ENCODE measurements at places on chromosomes 11 and 22. TPM values are rescaled to one million over a fixed set of nuclear protein-coding genes. Genes with fewer than 3 reads are reported as not detected.

The ADAMTS8 gene
- not detected for total RNA-seq

The MYBPC3 gene
- total RNA-seq: not detected

The RIC3 gene
- total RNA-seq: 7.7 TPM

The MRGPRX4 gene
- not detected for total RNA-seq

The TTC12 gene
- total RNA-seq: 6.7 TPM

DNA sequence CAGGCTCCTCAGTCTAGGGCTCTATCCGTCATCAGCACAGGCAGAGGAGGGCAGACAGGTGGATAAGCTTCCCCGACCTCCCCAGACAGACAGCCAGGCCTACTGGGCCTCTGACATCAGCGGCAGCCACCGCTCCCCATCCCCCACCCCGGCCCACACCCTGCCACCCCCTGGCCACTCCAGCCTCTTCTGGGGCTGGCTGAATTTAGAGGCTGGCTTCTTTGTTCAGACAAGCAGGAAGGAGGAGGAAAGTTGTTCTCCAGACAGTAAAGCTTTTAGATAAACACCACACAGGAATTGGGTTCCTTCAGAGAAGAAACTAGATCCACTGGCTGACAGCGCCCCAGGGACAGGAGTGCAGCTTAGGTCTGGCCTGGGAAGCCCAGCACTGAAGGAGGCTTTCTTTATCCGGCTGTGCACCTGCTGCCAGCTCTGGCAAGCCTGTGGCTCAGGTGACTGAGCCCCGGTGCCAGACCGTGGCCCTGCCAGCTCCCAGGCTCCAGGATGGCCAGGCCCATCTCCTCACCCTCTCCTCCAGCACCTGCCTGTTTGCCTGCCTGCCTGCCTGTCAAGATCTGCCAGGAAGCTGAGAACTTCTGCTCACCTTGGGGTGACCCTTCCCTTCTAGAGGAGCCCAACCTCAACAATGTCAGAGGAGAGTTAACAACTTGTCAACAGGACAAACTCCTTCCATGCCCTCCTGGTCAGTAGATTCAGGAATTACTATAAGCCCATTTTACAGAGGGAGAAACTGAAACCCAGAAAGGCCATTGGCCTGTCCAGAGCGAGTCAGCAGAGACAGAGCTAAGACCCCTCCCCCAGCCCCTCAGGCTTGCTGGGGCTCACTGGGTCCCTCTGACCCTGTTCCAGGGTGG lies 44.0 kb upstream of the KLHL35 start:
- no peak for DNase-seq
- no peak overlapping the region for H3K4me3 ChIP-seq
- H3K27me3 ChIP-seq: no peaks in the 10 kb centered on the region
- H3K36me3 ChIP-seq: no peaks in the 10 kb centered on the region
- H3K27ac ChIP-seq: peak overlapping the region; percentile 35

DNA sequence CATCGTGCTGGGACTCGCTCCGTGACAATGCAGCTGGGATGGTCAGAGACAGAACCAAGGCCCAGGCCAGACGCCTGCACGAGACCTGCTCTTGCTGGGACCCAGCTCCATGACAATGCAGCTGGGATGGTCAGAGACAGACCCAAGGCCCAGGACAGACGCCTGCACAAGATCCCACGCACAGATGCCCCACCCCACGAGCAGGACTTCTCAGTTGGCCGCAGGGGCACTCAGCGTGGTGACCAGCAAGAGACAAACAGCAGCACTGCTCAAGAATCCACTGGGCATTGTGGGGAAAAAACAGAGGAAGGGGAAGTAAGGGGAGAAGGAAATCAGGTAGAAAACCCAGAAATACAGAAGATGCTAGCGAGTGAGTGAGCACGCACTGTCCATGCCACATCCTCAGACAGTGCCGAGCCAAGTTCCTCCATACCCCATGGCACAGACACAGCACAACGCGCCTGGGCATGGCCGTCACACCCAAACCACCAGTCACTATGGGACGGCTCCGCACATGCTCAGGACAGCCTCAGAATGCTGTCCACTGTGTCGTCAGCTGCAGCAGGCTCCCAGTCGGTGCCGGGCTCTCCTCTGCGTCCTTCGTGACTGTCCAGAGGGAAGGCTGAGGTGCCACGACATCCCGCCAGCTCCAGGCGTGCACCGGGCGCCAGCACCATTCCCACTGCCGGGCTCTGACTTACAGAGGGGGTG lies 44.5 kb downstream of the BRD1 start:
- H3K27ac ChIP-seq: no peak overlapping the region
- H3K4me3 ChIP-seq: no peak overlapping the region
- H3K4me1 ChIP-seq: peaks cover 17% of the 10 kb centered on the region

- no peaks in the 10 kb centered on the region for H3K36me3 ChIP-seq
- no peaks in the 10 kb centered on the region for H3K27me3 ChIP-seq
- peaks cover 14% of the 10 kb centered on the region for H3K4me1 ChIP-seq
- H3K27ac ChIP-seq: no peak overlapping the region
- no peak overlapping the region for H3K4me3 ChIP-seq
- DNase-seq: no peak
These were observed 4.7 kb downstream of the STX3 start for GRCh38 chr11:59759900-59760299.

- H3K27ac ChIP-seq: no peak overlapping the region
- no peaks in the 10 kb centered on the region for H3K27me3 ChIP-seq
- peaks cover 71% of the 10 kb centered on the region for H3K36me3 ChIP-seq
- no peak for DNase-seq
These were observed 51.9 kb upstream of the MN1 start for GRCh38 chr22:27853424-27853823.

DNA sequence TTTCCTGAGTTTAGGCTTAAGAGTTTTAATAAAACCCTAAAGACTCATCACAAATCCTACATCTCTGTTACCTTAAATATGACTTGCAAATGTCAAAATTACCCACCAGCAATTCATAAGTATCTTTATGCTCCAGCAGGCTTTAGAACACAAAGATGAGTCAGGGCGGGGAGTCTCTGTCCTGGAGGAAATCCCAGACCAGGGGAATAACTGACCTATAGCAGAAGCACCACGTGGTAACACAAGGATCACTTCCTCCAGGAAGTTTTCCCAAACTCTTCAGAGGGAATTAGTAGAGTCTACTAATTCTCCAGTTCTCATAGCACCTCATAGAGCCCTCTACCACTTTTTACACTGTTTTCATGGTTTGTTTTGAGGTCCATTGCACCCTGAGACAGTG lies 217.0 kb downstream of the NAV2 start:
- no peak overlapping the region for H3K27ac ChIP-seq
- H3K27me3 ChIP-seq: peaks cover 3% of the 10 kb centered on the region
- H3K36me3 ChIP-seq: no peaks in the 10 kb centered on the region
- H3K4me1 ChIP-seq: no peaks in the 10 kb centered on the region
- H3K4me3 ChIP-seq: no peak overlapping the region

DNA sequence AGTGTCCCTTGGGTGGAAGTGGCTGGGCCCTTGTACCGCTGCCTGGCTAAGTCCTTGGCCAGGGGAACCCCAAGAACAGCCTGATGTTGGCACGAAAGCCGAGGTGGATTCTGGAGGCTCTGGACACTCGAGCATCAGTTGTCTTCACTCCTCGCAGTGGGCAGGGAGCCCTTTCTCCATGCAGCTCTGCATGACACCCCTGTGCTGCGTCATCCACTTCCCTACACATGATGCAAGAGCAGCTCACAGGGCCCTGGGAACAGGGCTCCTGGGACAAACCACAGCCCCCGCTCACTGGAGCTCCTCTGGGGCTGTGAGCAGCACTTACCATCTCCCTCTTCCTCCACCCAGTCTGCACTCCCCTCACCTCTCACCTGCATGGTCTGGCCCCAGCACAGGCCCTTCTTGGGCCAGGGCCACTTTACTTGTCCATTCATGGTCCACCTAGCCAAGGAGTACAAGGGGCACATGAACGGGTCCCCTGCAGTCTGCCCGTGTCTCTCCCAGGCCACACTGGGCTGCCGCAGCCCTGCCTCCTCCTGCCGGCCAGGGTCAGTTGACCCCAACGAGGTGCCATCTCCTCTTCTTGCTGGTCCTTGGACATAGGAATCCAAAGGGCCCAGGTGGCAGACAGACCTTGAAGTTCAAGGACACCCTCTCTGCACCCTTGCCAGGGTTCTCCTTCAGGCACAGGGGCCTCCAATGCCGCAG lies 66.5 kb downstream of the IGF2 start:
- H3K27me3 ChIP-seq: peaks cover 20% of the 10 kb centered on the region
- DNase-seq: no peak
- no peaks in the 10 kb centered on the region for H3K36me3 ChIP-seq

- peak overlapping the region; percentile 2 for H3K27ac ChIP-seq
- no peak for DNase-seq
- peaks cover 14% of the 10 kb centered on the region for H3K36me3 ChIP-seq
- no peak overlapping the region for H3K4me3 ChIP-seq
- H3K4me1 ChIP-seq: no peaks in the 10 kb centered on the region
- no peaks in the 10 kb centered on the region for H3K27me3 ChIP-seq
These were observed 81.1 kb downstream of the BMAL1 start for GRCh38 chr11:13358596-13359270.

GRCh38 chr22:41893591-41894375 lies 21.1 kb downstream of the SHISA8 start:
- H3K27ac ChIP-seq: no peak overlapping the region
- no peaks in the 10 kb centered on the region for H3K4me1 ChIP-seq
- no peak overlapping the region for H3K4me3 ChIP-seq
- DNase-seq: no peak
- H3K27me3 ChIP-seq: no peaks in the 10 kb centered on the region
- peaks cover 48% of the 10 kb centered on the region for H3K36me3 ChIP-seq

GRCh38 chr11:1053121-1053901 lies 16.8 kb upstream of the MUC6 start:
- H3K27me3 ChIP-seq: peaks cover 12% of the 10 kb centered on the region
- H3K27ac ChIP-seq: no peak overlapping the region
- H3K36me3 ChIP-seq: no peaks in the 10 kb centered on the region
- no peaks in the 10 kb centered on the region for H3K4me1 ChIP-seq
- DNase-seq: no peak
- no peak overlapping the region for H3K4me3 ChIP-seq

- H3K4me1 ChIP-seq: no peaks in the 10 kb centered on the region
- H3K27me3 ChIP-seq: no peaks in the 10 kb centered on the region
- no peak for DNase-seq
- H3K27ac ChIP-seq: no peak overlapping the region
These were observed 161.1 kb upstream of the PDGFD start for GRCh38 chr11:104325093-104325492.

DNA sequence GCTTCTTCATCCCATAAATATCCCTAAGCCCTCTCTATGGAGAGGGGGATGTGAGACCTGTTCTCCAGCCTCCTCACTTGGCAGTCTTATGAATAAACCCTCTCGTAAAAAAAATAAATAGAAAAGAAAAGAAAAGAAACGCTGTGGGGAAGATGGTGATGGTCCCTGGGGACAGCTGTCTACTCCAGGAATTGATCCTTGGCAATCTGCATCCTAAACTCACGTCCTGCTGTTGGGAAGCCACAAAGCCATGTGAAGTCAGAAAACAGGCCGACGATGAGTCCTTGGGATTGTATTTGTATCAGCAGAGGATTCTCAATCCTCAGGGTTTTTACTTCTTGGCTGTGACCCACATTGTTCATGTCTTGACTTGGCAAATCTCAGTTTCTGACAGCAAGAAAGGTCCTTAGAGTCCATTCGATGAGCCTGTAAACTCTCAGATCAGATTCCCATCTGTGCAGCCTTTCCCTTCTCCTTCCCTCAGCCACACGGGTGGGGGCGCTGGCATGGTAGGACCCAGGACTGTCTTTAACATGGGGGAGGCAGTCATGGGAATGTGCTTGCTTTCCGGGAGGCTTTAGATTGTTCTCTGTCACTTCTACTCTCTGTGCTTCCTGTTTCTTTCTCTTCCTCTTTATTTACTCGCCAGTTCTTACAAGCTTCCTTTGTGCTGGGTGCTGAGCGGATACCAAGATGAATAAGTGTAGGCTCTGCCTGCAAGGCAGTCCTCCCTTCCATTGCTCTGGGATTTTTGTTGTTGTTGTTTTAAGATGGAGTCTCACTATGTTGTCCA lies 24.9 kb downstream of the TCP11L1 start:
- peaks cover 52% of the 10 kb centered on the region for H3K4me1 ChIP-seq
- DNase-seq: no peak
- peaks cover 24% of the 10 kb centered on the region for H3K36me3 ChIP-seq

GRCh38 chr11:36365907-36366306 lies 69.8 kb downstream of the PRR5L start:
- no peak for DNase-seq
- H3K27ac ChIP-seq: no peak overlapping the region
- H3K36me3 ChIP-seq: no peaks in the 10 kb centered on the region
- H3K4me1 ChIP-seq: peaks cover 15% of the 10 kb centered on the region
- H3K27me3 ChIP-seq: peaks cover 33% of the 10 kb centered on the region

- DNase-seq: no peak
- H3K36me3 ChIP-seq: no peaks in the 10 kb centered on the region
- no peaks in the 10 kb centered on the region for H3K4me1 ChIP-seq
- no peak overlapping the region for H3K4me3 ChIP-seq
- no peak overlapping the region for H3K27ac ChIP-seq
These were observed 31.4 kb downstream of the RSPH14 start for GRCh38 chr22:23110190-23110921.

GRCh38 chr11:68008381-68009337 lies 1.5 kb upstream of the ALDH3B1 start:
- H3K27me3 ChIP-seq: no peaks in the 10 kb centered on the region
- H3K4me3 ChIP-seq: no peak overlapping the region
- no peak overlapping the region for H3K27ac ChIP-seq
- peaks cover 15% of the 10 kb centered on the region for H3K4me1 ChIP-seq
- no peak for DNase-seq

GRCh38 chr22:23837911-23838680 lies 710 bp downstream of the DERL3 start:
- peaks cover 20% of the 10 kb centered on the region for H3K4me1 ChIP-seq
- H3K27me3 ChIP-seq: peaks cover 2% of the 10 kb centered on the region
- H3K27ac ChIP-seq: peak overlapping the region; percentile 77
- H3K36me3 ChIP-seq: peaks cover 2% of the 10 kb centered on the region
- H3K4me3 ChIP-seq: peak overlapping the region; percentile 81

- H3K27ac ChIP-seq: no peak overlapping the region
- H3K27me3 ChIP-seq: no peaks in the 10 kb centered on the region
- no peak overlapping the region for H3K4me3 ChIP-seq
- no peak for DNase-seq
These were observed 803.0 kb upstream of the FAT3 start for GRCh38 chr11:91421641-91422040.

- H3K4me3 ChIP-seq: no peak overlapping the region
- no peaks in the 10 kb centered on the region for H3K36me3 ChIP-seq
- H3K27ac ChIP-seq: no peak overlapping the region
These were observed 37.1 kb downstream of the SVIP start for GRCh38 chr11:22792497-22792896.

GRCh38 chr11:110295086-110295485 lies 1.3 kb downstream of the RDX start:
- H3K27ac ChIP-seq: no peak overlapping the region
- H3K27me3 ChIP-seq: no peaks in the 10 kb centered on the region
- H3K36me3 ChIP-seq: peaks cover 12% of the 10 kb centered on the region
- H3K4me1 ChIP-seq: peaks cover 42% of the 10 kb centered on the region
- no peak for DNase-seq

DNA sequence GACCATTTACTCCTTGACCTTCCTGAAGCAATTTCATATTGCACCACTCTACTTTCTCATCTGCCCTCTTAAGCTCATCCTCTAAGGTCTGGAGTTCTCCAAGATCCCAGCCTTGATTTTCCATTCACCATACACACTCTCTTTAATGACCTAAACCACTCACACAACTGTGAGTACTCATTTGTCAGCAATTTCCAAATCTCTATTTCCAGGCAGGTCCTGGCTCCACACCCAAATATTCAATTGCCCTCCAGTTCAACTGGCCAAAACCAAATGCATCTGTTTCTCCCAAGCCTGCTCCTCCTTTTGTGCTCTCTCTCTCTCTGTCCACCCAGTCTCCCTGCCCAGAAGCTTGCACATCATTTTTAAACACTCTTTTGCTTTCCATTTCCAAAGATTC lies 39.6 kb downstream of the NEU3 start:
- H3K27ac ChIP-seq: no peak overlapping the region
- DNase-seq: no peak
- H3K4me3 ChIP-seq: no peak overlapping the region
- H3K36me3 ChIP-seq: no peaks in the 10 kb centered on the region
- no peaks in the 10 kb centered on the region for H3K4me1 ChIP-seq

GRCh38 chr22:16975155-16975885 lies 32.7 kb downstream of the GAB4 start:
- H3K4me3 ChIP-seq: no peak overlapping the region
- H3K4me1 ChIP-seq: peaks cover 4% of the 10 kb centered on the region

All from activated CD8-positive, alpha-beta T cell treated with anti-CD3 and anti-CD28 coated beads for 36 hours (primary cell).